Osteocyte (in vitro differentiated cells): ENCODE measurements at places on chromosomes 11 and 22. TPM values are rescaled to one million over a fixed set of nuclear protein-coding genes. Genes with fewer than 3 reads are reported as not detected.

The PRODH gene
- total RNA-seq = 11.2 and 12.0 TPM in 2 replicates

The OR52E8 gene
- total RNA-seq = not detected in 2 replicates

The MS4A14 gene
- total RNA-seq = not detected in 2 replicates

DNA sequence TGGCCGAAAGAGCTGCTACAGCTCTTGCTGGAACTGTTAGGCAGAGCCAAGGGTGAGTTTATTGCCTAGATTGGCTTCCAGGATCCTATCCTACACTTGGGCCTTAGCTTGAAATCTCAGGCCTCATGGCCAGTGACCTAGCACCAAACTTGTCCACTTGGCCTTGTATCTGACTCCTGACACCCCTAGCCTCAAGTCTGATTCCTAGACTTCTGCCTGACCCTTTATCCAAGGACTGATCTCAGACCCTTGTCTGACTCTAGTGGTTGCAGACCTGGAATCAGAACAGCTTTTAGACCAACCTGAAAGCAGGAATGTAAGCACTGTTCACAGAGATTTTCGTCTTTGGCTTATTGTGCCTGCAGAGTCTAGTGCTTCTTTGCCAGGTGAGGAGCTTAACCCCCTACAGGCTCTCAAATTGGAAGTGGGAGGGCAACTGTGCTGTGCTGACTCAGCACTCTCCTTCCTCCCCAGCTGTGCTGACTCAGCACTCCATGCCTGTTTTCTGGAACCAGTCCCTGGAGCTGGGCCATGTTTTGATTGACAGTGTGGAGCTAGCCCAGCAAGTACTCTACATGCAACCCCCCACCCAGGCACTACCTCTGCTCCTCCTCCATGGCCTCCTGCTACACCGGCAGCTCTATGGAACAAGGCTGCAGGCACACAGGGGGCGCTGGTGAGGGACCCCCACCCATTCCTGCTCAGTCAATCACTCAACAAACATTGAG, 35.1 kb downstream of the RRP8 start:
- no peak for DNase-seq
- H3K27ac ChIP-seq = peak overlapping the region; percentile 63
- no peaks in the 10 kb centered on the region for H3K36me3 ChIP-seq
- no peak overlapping the region for H3K4me3 ChIP-seq

GRCh38 chr11:94175535-94175934, 46.9 kb downstream of the PANX1 start:
- H3K27ac ChIP-seq = no peak overlapping the region
- H3K27me3 ChIP-seq = no peaks in the 10 kb centered on the region
- no peak for DNase-seq
- H3K4me1 ChIP-seq = peaks cover 2% of the 10 kb centered on the region
- peaks cover 26% of the 10 kb centered on the region for H3K36me3 ChIP-seq
- H3K4me3 ChIP-seq = no peak overlapping the region

GRCh38 chr22:50258361-50259292, 2.9 kb downstream of the MAPK12 start:
- no peak overlapping the region for H3K27ac ChIP-seq
- no peak overlapping the region for H3K4me3 ChIP-seq
- DNase-seq = no peak
- no peaks in the 10 kb centered on the region for H3K27me3 ChIP-seq
- H3K36me3 ChIP-seq = no peaks in the 10 kb centered on the region
- H3K4me1 ChIP-seq = peaks cover 19% of the 10 kb centered on the region

GRCh38 chr11:75240311-75241035, at the start of gene TPBGL:
TSS of gene TPBGL (plus strand) at chr11:75240774. CDS start at chr11:75241050, 276 bp downstream.
- no peaks in the 10 kb centered on the region for H3K36me3 ChIP-seq
- H3K4me3 ChIP-seq = peak within 1 kb of the TSS; percentile 64
- no peak for DNase-seq
- H3K4me1 ChIP-seq = peaks cover 8% of the 10 kb centered on the region
- H3K27ac ChIP-seq = no peak within 1 kb of the TSS

DNA sequence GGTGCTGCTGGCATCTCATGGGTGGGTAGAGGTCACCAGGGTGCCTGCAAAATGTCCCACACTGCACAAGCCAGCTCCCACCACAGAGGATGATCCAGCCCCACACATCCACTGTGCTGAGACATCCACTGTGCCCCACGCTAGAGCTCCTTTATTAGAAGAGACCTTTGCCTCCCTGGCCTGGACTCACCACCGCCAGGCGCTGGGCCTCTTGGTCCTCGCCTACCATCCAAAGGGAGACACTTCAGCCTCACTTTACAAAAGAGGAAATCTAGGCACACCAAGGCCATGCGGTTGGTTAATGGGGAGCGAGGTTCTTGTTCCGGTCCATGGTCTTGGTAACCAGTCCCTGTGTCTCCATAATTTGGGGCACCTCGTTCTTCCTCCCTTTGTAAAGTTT, 3.4 kb upstream of the ANO1 start:
- peaks cover 2% of the 10 kb centered on the region for H3K4me1 ChIP-seq
- no peaks in the 10 kb centered on the region for H3K36me3 ChIP-seq
- no peak overlapping the region for H3K4me3 ChIP-seq
- no peak for DNase-seq

DNA sequence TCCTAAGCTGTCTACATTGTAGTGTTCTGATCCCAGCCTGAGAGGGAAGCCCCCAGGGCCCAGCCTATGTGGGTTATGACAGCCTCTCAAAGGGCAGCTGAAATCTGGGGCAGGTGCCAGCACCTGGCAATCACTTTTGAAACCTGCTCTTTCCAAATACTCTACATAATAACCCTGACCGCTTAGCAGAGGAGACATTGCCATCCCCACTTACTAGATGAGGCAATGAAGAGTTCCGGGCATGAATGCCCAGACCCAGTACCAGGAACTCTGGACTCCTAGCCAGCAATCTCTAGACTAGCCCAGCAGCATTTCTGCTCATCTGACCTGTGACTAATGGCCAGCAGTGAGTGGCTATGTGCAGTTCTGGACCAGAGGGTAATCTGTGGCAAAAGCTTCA, 412.4 kb upstream of the CADM1 start:
- peaks cover 8% of the 10 kb centered on the region for H3K4me1 ChIP-seq
- no peaks in the 10 kb centered on the region for H3K36me3 ChIP-seq
- H3K4me3 ChIP-seq = no peak overlapping the region
- peaks cover 9% of the 10 kb centered on the region for H3K27me3 ChIP-seq
- DNase-seq = no peak

DNA sequence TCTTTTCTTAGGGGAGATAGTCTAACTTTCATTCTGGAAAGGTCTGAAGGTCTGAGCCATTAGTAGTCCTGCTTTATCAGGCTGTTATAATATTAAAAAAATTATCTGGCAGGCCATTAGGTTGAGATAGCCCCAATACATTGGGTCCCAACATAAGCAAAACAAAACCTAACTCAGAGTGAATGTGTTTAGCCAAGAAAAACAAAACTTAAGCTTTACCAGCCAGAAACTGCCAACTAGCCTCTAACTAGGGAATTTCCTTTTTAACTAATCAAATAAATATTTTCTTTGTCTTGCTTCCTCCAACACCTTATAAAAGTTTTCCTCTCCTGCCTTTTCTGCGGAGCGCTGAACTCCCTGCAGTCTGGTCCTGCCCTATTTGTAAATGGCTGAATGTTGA, 1137.7 kb upstream of the CNTN5 start:
- H3K4me3 ChIP-seq = no peak overlapping the region
- H3K4me1 ChIP-seq = peaks cover 2% of the 10 kb centered on the region
- H3K27ac ChIP-seq = no peak overlapping the region
- no peak for DNase-seq

GRCh38 chr11:37612146-37612545, 1014.1 kb upstream of the RAG2 start:
- H3K36me3 ChIP-seq = no peaks in the 10 kb centered on the region
- no peak overlapping the region for H3K4me3 ChIP-seq
- H3K27me3 ChIP-seq = no peaks in the 10 kb centered on the region
- H3K4me1 ChIP-seq = no peaks in the 10 kb centered on the region
- DNase-seq = no peak
- no peak overlapping the region for H3K27ac ChIP-seq
